Fibroblast of villous mesenchyme (primary cell): ENCODE measurements at places on chromosomes 1 and 21. TPM values are rescaled to one million over a fixed set of nuclear protein-coding genes. Genes with fewer than 3 reads are reported as not detected.

INSRR gene
- not detected in 2 replicates for total RNA-seq

FCRLA gene
- 0.64 and 0.86 TPM in 2 replicates for total RNA-seq

SLC9C2 gene
- total RNA-seq: not detected in 2 replicates

RAB3B gene
- total RNA-seq: 58.9 and 77.3 TPM in 2 replicates

HNRNPCL4 gene
- not detected in 2 replicates for total RNA-seq

PYCR2 gene
- 28.0 and 36.7 TPM in 2 replicates for total RNA-seq
